Neural crest cell (in vitro differentiated cells): ENCODE measurements at places on chromosomes 1 and 21. TPM values are rescaled to one million over a fixed set of nuclear protein-coding genes. Genes with fewer than 3 reads are reported as not detected.

OR6Y1 gene
- not detected in 2 replicates for total RNA-seq

KLF17 gene
- total RNA-seq = 0.34 TPM in 1 of 2 replicates, not detected in the other

C4BPB gene
- total RNA-seq = not detected in 2 replicates

FMO2 gene
- total RNA-seq = not detected in 2 replicates

CLCA1 gene
- not detected in 2 replicates for total RNA-seq

APOBEC4 gene
- total RNA-seq = not detected in 2 replicates

PTPN7 gene
- total RNA-seq = not detected in 2 replicates

TNFRSF8 gene
- not detected in 2 replicates for total RNA-seq

POU3F1 gene
- 10.7 and 12.1 TPM in 2 replicates for total RNA-seq

S100A7 gene
- not detected in 2 replicates for total RNA-seq
